ENCODE measurements at places on chromosomes 13 and 19.
A peak's percentile ranks its signal among the peaks of the same experiment; 100 is the strongest.

DNA sequence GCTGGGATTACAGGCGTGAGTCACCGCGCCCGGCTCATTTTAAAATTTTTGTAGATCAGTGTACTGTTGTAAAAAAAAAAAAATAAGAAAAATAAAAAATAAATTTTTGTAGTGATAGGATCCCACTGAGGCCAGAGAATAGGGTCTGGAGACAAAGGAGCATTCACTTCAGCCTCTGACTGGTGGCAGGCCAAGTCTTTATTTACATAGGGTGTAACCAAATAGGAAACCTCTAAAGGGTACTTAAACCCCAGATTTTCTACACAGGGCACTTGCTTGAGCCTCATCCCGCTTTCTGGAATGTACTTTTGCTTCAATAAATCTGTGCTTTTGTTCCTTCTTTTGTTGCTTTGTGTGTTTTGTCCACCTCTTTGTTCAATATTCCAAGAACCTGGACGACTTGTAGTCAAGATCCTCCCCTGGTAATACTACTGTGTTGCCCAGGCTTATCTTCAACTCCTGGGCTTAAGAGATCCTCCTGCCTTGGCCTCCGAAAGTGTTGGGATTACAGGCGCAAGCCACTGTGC is 2.1 kb upstream of the PDCD2L start:
- DNase-seq: no peak

DNA sequence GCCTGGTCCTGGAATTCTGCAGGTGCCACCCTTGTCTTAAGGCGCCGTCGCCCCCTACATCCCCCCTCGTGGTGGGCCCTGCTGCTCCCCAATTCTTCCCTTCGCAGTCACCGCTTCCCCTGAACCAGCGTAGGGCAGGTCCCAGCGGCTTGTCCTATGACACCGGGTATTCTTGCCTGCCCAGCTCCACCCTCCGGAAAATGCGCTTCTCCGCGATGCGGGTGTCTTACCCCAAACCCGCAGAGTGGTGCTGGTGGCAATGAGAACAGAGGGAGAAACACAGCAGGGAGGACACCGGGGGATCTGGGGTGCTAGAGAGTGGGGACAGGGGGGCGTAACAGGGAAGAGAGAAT is 9.0 kb downstream of the ZNF808 start:
- no peak for DNase-seq

DNA sequence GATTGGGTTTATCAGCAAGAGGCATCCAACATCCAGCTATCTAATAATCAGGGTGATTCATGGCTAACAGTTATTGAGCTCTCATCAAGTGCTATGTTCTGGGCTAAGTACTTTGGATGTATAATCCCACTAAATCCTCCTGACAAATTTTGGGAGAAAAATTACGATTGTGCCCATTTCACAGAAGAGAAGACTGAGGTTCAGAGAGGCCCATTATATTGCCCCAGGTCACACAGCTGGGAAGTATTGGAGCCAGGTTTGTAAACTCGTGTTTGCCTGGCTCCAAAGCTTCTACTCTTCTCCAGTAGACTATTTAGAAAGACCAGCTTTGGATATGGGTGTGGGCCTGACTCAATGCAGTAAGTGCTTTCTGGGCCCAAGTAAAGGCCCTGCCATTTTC is 20.9 kb upstream of the CALM3 start:
- DNase-seq: no peak

DNA sequence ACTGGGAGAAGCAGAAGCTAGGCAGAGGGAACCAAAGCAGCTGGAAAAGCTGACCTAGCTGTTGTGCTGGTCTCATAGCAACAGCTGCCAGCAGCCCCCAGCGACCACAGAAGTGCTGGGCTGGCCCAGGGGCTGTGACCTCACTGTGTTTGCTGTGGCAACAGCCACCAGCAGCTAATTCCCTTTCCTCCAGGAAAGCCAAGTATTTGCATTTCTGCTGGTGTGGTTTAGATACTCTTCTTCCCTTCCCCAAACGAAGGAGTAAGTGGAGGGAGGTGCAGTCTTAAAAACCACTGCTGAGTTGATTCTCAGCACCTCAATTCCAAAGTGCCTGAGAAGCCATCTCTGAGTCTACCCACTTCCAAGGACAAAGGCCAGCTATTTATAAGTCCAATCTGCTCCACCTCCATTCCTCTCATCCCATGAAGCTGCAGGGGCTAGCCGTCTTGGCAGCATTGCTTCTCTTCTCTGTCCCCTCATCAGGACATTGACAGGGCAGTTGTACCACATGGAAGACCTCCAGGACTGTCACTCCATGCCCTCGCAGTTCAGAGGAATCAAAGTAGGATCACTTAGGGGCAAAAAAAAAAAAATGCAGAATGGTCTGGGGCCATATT is 11.5 kb upstream of the CCDC97 start:
- peak; percentile 22 for DNase-seq

- no peak for DNase-seq
Observed at GRCh38 chr13:93558637-93559036, 332.0 kb downstream of the GPC6 start.

DNA sequence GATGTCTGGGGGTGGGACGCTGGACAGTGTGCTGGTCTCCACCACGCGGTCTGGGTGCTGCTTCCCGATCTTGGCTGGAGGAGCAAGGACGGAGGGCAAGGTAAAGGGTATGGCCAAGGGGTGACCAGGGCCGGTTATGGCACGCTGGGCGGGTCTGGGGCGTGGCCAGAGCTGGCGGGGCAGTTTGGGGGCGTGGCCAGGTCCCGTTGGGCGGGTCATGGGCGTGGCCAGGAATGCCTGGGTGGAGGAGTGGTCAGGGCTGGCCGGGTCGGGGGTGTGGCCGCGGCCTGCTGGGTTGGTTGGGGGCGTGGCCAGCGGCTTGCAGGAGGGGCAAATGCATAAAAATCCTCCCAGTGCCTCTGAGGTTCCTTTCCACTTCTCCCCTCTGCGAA is 19.2 kb downstream of the GPX4 start:
- DNase-seq: no peak

DNA sequence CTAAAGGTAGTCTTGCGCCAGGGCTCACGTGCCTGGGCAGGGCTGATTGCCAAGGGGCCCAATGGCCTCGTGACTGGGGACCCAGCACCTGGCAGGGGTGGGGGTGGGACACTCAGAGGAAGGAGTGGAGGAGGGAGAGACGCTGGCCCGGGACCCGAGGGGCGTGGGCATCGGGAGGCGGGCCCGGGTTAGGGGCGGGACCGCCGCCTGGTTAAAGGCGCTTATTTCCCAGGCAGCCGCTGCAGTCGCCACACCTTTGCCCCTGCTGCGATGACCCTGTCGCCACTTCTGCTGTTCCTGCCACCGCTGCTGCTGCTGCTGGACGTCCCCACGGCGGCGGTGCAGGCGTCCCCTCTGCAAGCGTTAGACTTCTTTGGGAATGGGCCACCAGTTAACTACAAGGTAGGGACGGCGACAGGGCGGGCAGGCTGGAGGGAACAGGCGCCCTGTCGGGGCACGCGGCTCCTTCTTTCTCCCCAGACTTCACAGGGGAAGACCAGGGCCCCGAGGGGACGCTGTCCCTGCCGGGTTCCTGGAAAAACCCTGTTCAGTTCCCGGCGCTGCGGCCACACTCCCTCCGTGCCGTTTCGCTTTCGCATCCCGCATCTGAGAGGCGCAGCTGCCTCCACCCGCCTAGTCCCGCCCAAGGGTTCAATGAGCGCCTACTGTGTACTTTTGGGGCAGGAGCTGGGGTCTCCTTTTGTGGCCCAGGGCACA is at the start of gene IFI30:
Gene IFI30 (plus strand): TSS at position 242 of the 717 bp plus-strand sequence. CDS start 29 bp downstream, at position 271.
- peak; percentile 47 for DNase-seq

- DNase-seq: no peak
Observed at GRCh38 chr19:45881909-45882528, 3.9 kb downstream of the IRF2BP1 start.

- no peak for DNase-seq
Observed at GRCh38 chr19:47156861-47157430, 26.3 kb downstream of the SAE1 start.

- no peak for DNase-seq
Observed at GRCh38 chr19:43524922-43525835, 1.8 kb downstream of the ETHE1 start.

DNA sequence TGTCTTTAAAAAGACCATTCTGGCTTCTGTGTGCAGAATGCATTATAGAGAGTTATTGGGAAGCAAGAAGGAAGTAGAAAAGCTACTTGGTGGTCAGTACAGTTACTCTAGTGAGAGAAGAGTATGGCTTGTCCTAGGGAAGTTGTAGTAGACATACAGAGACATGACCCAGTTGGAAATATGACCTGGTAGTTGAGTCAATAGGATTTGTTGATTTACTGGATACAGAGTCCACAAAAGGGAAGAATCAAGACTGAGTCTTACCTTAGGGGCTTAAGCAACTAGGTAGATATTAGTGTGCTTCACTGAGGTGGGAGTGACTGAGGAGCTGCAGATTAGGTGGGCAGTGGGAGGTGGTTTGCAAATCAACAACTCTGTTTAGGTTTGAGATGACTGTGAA is 48.8 kb downstream of the RASL11A start:
- no peak for DNase-seq

DNA sequence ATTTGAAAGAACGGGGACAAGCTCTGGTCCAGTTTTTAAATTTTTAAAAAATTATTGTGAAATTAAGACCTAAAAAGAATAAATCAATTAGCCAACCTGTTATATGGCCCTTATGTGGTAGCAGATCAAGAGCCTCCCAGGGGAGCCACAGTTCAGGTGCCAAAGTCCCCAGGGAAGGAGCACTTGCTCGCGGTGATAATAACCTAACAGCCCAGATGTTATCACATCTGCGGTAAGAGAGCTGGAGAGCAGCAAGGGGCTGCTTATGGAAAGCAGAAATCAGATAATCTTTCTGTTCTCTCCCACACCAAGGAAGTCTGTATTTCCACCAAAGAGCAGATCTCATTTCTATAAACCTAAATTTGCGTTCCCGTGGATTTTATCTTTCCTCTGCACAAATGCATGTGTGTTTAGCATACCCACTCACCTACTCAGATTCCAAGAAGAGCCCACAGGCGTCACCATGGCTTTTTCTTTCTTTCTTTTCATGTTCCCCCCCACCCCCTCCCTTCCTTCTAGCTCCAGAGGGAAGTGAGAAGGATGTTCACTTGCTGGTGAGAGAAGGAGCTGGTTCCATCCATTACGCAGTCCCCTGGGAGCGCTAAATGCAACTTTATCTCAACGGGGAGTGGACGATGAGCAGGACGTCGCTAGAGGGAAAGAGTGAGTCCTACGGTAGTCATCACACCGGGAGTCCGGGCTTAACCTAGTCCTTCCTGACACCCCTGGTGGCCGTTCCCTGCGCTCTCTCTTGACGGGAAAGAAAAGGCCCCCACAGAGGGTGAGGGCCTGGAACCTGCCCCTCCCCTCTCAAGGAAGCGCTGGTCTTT is 1.6 kb upstream of the POU4F1 start:
- DNase-seq: peak; percentile 11

GRCh38 chr19:47542030-47542475 is 27.2 kb upstream of the NAPA start:
- DNase-seq: no peak

- no peak for DNase-seq
Observed at GRCh38 chr19:51333836-51334460, 8.0 kb downstream of the VSIG10L start.

- no peak for DNase-seq
Observed at GRCh38 chr19:5349041-5349440, 8.4 kb upstream of the PTPRS start.

- no peak for DNase-seq
Observed at GRCh38 chr19:47658431-47659348, 49.8 kb downstream of the BICRA start.

DNA sequence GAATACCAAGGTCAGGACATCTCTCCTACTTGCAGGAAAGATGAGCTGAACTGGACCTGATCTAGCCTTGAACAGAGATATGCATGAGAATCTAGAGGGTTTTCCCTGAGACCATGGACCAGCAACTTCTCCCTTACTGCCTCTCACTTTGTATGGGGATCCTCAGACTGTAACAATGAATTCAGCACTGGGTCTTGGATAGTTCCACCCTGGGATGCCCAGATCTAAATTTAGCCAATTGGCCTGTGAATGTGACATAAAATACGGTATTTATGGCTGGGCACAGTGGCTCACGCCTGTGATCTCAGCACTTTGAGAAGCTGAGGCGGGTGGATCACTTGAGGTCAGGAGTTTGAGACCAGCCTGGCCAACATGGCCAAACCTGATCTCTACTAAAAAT is 15.3 kb upstream of the LILRA2 start:
- DNase-seq: no peak

DNA sequence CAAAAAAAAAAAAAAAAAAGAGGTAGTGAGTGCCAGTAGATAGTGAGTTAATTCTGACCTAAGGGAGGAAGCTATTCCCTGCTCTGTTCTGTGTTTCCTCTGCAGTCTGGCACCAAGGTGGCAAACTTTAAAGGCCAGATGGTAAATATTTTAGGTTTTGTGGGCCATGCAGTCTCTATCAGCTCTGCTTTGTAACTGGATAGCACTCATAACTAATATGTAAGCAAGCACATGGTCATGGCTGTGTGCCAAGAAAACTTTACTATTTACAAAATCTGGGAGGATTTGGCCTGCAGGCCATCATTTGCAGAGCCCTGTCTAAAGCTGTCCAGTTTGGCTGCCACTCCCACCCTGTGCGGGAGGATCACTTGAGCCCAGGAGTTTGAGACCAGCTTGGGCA is 4.3 kb downstream of the PIN1 start:
- no peak for DNase-seq

- no peak for DNase-seq
Observed at GRCh38 chr19:38033658-38034491, 126.9 kb downstream of the SIPA1L3 start.

- DNase-seq: no peak
Observed at GRCh38 chr13:95642028-95642621, 2.4 kb downstream of the DZIP1 start.

DNA sequence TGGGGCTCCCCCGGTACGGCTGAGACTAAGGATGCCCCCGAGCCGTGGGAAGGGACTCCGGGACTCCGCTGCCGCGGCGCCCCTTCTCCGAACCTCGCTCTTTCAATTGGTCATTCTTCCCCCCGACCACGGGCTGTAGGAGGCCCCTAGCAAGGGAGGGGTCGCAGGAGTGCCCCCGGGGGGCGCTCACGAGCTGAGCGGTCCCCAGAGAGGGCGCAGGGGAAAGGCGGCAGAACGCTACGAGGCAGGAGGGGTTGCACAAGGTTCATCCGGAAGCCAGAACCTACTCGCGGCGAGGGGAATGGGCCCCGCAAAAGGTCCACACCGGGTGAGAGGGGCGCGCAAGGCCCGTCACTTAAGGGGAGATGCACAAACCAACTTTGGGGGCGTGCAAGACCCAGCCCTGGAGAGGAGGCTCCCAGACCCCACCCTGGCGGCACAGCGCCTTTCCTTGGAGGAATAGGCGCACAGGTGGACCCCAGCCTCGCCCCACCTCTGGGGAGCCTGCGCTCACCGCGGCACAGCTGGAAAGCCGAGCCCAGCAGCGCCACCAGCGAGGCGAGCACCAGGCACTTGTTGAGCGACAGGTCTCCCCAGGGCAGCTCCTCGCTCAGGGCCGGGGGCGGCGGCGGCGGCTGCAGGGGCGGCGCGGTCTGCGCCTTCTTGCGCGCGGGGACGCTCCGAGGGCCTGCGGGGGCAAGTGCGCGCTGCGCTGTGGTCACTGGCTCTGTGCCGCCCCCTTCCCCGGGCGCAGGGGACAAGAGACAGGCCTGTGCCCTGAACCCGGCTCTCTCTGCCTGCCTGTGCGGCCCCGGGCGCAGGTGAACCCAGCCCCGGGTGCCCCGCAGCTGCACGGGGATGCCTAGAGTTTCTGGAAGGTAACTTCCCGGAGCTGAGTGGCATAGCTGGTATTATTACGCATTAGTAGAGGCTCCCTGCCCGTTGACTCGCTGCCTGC is 2.8 kb downstream of the JSRP1 start:
- no peak for DNase-seq
